ENCODE measurements at places on chromosomes 12 and 14.

- DNase-seq, result peak; percentile 23
Measured at GRCh38 chr12:26028953-26029735, 70.7 kb downstream of the RASSF8 start.

GRCh38 chr12:70964867-70965510, 44.5 kb upstream of the PTPRR start:
- no peak for DNase-seq

DNA sequence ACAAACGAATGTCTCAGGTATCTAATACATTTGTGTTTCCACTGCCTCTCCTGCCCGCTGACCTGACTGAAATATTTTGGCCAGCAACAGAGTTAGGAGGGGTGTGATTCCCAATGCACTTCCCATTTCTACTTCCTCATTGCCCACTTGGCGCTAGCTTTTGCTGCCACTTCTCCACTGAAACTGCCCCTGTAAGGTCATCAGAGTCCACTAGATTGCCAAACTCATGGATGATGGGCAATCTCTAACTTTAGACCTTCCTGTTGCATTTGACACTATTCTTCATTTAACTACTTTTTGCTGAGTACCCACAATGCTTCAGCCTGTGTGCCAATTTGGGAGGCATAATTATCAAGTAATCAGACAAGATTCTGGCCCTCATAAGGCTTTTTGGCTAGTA, 40.8 kb downstream of the GPR65 start:
- DNase-seq, result no peak

DNA sequence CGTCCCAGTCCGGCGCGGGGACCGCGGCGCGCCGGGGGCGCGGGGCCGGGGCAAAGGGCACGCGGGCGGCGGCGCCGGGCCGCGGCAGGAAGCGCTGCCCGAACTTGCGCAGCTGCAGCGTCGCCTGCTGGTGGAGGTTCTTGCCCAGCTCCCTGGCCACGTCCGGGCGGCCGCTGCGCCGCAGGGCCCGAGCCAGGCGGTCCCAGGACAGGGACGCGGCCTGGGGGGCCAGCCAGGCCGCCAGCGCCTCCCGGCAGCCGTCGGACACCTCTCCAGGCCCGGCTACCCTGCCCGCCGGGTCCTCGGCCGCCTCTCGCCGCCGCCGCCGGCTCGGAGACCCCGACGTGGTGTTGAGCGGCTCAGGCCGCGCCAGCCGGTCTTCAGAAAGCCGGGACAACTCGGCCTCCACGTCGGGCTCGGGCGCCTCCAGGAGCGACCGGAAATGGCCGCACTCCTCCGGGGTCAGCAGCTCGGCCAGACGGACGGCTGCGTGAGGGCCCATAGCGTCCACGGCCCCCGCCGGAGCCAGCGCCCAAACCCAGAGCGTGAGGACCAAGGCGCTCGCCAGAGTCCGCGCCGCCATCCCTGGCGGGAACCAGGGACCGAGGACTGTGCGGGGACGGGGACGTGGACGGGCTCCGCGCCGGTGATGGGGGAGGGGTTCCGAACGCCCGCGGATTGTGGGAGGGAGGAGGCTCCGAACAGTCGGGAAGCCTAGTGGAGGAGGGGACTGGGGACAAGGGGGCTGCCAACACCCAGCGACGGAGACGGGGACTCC, 34.0 kb downstream of the FIGNL2 start:
- DNase-seq, result no peak

GRCh38 chr12:102483466-102483865, 3.1 kb upstream of the IGF1 start:
- DNase-seq, result no peak

- DNase-seq, result no peak
Measured at GRCh38 chr12:19846574-19846973, 407.3 kb downstream of the AEBP2 start.

GRCh38 chr14:72478471-72478893, 415.4 kb downstream of the DPF3 start:
- DNase-seq, result no peak

GRCh38 chr14:106875503-106875902, 1349.1 kb downstream of the TMEM121 start:
- DNase-seq, result no peak

DNA sequence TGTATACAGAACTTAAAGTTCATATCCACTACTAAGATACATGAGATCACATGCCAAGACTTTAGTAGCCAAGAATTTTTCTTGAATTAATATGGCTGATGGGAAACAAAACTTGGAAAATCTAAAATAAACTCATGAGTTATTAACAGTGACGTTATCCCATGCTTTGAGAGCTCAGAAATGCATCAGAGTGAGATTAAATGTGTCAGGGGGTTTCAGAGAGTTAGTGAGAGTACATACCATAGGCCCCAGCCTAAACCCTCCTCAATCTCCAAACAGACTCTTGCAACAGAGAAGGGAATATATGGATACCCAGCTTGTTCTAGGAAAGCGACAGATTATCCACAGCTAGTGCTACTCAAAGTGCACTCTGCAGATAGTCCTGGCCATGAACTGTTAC, 19.3 kb downstream of the SLC35F4 start:
- no peak for DNase-seq

DNA sequence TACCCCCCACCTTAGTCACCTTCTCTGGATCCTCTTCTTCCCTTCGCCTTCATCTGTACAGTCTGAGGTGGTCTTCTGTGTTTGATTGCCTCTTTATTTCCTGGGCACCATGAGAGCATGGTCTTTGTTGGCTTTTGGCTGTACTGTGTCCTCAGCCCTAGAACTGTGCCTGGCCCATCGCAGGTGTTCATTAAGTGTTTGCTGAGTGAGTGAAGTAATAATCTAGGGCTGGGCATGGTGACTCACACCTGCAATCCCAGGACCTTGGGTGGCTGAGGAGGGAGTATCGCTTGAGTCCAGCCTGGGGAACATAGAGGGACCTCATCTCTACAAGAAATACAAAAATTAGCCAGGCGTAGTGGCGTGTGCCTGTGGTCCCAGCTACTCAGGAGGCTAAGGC, 13.9 kb downstream of the ALDH2 start:
- DNase-seq, result no peak

DNA sequence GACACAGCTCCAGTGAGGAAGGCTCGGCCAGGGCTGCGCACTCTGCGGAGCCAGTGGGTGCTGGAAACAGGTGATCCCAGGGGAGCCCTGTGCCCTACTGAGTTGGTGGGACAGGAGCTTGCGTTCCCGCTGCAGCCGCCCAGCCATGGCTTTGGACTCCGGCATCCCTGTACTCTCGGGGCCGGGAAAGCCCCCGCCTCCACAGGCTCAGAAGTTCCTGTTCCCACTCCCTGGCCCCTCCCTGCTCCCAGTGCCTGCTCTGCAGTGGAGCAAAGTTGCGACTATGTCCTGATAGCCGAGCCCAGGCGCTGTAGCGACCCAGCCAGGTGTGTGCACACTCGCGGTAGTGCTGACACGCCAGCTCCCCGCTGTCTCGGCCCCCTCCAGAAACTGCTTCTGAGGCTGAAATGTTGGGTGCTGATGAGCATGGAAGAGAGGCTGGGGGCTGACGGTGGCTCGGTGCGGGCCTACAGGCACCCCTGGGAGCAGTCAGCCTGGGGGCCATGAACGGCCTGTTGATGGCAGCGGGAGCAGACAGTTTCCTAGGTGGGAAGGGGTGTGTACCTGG, 344.6 kb upstream of the MGAT4C start:
- DNase-seq, result no peak

GRCh38 chr12:60475825-60476224, 880.0 kb downstream of the SLC16A7 start:
- DNase-seq, result no peak

- DNase-seq, result no peak
Measured at GRCh38 chr12:46050805-46051204, 60.4 kb upstream of the SCAF11 start.

DNA sequence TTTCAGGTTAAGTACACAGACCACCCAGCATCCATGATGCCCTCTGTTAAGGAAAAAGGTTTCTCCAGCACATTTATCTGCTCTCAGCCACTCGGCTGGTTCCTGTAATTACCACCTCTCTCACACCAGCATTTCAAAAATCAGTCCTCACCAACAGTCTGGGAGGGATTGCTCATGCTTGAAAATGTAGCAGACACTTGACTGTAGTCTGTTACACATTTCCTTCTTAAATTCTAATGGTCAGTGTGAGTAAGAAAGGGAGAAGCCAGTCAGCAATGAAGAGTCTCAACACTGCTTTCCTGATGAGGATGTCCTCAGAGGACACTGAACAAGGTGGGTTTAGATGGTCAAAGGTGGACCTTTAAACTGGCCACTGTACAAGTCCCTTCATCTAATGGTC, 6.0 kb downstream of the ZBTB39 start:
- DNase-seq, result no peak

- no peak for DNase-seq
Measured at GRCh38 chr14:69475194-69475818, 9.2 kb upstream of the PLEKHD1 start.

DNA sequence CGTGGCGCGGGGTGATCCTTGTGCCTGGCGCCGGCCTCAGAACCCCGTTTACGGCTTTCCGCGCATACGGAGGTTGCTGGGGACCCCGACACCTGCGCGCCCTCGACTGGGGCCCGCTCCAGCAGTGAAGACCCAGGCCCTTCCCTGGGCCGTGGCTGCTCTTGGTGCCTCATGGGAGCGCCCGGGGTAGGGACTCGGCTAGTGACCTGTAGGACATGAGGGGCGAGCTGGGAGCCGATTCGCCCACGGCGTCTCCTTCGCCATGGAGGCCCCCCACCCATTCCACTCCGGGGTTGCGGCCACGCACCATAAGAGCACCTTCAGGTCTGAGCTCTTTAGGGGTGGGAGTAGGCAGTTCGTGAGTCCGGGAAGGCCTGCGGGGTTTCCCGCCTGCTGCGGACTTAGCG, 14.2 kb upstream of the PAX9 start:
- no peak for DNase-seq

GRCh38 chr12:3442397-3442796, 48.6 kb upstream of the PRMT8 start:
- DNase-seq, result no peak

DNA sequence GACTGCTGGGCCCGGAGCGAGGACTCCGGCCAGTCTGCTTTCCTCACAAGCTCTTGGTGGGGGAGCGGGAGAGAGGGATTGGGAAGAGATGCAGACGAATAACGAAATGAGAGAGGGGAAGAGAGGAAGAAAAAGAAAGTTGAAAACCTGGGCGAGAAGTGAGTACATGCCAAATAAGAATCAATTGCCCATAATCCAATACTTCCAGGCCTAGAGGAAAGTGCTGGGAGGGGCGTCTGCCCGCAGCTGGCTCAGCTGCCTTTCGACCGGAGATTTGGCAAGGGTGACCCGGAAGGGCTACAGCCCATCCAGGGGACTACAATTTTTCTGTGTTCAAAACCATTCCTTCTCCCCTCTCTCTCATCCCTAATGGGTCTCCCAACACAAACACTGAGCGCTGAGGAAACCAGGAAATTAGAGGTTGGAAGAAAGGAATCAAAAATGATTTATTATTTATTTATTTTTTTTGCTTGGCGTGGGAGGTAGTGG, 4.9 kb downstream of the NKX2-1 start:
- DNase-seq, result no peak

GRCh38 chr12:29208060-29208459, 59.0 kb downstream of the FAR2 start:
- no peak for DNase-seq

- DNase-seq, result no peak
Measured at GRCh38 chr14:30440961-30441360, 118.0 kb upstream of the G2E3 start.
